ENCODE measurements at places on chromosomes 11 and 22.

DNA sequence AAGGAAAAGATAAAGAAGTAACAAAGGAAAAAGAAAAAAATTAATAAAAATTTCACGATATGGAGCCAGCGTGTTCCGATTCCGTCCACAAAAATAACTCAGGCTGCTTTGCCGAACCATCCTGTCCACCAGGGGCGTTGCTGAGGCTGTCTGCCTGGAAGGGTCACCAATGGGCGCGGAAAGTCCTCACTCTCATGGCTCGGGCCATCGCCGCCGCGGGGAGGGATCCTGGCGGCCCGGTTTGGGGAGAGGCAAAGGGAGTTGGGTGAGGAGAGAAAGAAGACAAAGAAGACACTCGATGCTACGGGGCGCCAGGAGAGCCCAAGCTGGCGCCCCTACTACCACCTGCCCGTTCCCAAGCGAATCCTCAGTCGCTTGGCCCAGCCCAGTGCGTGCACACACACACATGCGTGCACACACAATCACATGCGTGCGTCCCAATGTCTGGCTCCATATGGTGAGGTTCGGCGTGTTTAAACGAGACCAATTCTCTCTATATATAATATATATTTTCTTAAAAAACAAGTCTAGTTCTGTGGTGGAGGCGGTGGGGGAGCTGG is 5.6 kb upstream of the PYGM start:
- peak; percentile 78 for DNase-seq

- DNase-seq, result no peak
Observed at GRCh38 chr11:24637520-24637919, 140.7 kb downstream of the LUZP2 start.

- DNase-seq, result no peak
Observed at GRCh38 chr11:107808521-107808920, 50.1 kb downstream of the SLC35F2 start.

- peak; percentile 82 for DNase-seq
Observed at GRCh38 chr22:50057278-50058060, 629 bp downstream of the TTLL8 start.

- DNase-seq, result no peak
Observed at GRCh38 chr22:49391436-49391835, 436.2 kb downstream of the BRD1 start.

DNA sequence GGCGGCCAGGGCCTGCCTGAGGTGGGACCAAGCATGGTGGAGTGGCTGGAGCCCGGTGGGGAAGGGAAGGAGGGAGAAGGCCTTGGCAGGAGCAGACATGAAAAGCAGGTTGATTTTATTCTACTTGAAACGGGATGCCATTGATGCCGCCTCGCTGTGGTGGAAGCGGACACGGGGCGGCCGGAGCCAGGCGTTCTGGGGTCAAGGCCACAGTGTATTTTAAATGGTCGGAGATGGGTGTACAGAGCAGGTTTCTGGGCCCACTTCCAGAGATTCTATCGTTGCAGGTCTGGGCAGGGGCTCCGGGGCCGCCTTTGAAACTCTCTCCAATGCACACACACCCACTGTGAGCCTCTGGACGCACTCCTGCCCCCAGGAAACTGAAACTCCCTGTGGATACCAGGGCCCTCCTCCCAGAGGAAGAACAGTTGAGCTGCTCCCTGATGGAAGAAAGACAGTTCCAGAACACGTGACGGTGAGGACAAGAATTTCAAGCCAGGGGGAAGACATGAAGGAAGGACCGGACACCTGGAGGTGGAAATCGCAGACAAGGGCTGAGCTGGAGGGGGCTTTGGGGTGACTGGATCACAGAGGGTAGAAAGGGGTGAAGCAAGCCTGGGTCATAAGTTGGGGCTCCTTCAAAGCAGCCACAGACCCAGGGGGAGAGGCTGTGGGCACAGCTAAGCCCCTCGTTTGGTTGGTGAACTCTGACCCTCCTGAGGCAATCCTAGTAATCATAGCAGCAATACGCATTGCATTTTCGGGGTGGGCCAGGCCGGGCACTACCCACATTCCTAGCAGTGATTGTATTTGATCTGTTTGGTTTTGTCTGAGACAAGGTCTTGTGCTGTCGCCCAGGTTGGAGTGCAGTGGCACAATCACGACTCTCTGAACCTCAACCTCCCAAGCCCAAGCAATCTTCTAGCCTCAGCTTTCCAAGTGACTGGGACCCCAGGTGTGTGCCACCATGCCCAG is 12.3 kb upstream of the LINC01488 start:
- DNase-seq, result no peak

DNA sequence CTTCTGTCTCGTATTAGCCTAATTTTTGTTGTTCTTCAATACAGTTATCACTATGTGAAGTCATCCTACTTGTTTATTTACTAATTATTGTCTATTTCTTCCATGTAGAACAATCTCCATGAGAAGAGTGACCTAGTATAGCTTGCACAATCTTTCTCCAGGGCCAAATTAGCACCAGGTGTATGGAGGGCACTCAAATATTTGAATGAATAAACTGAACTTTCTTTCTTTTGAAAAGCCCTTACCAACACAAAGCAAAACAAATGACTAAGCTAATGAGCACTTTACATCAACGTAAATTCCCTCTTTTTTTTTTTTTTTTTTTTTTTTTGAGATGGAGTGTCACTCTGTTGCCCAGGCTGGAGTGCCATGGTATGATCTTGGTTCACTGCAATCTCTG is 34.2 kb downstream of the ABTB2 start:
- no peak for DNase-seq

- no peak for DNase-seq
Observed at GRCh38 chr11:110184456-110184855, 91.3 kb downstream of the ZC3H12C start.
